ENCODE measurements at places on chromosomes 16 and 17. TPM values are rescaled to one million over a fixed set of nuclear protein-coding genes. Genes with fewer than 3 reads are reported as not detected.

DNA sequence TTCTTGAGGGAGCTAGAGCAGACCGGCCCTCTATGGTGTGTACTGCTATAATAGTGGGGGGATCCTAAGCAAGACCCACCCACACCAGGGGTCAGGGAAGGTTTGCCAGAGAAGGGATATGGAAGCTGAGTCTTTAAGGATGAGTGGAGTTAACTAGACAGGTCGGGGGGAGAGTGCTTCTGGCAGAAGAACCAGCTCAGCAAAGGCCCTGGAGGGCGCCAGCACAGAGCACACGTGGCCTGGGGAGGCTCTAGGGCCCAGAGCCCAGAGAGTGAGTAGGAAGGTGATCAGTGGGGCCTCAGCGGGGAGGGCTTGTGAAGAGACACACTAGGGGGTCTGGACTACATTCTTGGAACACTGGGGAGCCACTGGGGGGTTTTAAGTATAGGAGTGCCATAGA is 21.1 kb downstream of the NGFR start:
- DNase-seq = no peak

- DNase-seq = no peak
Measured at GRCh38 chr17:19292377-19292711, 55.2 kb downstream of the EPN2 start.

Gene HBA1
- total RNA-seq = 99.8 TPM

Gene NLRC3
- 0.29 TPM for total RNA-seq

Gene ITGA2B
- total RNA-seq = 8.7 TPM

Gene CLEC19A
- 0.87 TPM for total RNA-seq

Gene SLC13A2
- not detected for total RNA-seq

Gene CDR2
- 25.6 TPM for total RNA-seq

Measured in dorsolateral prefrontal cortex (tissue), 122 donors.